ENCODE measurements at places on chromosomes 6 and 20.

DNA sequence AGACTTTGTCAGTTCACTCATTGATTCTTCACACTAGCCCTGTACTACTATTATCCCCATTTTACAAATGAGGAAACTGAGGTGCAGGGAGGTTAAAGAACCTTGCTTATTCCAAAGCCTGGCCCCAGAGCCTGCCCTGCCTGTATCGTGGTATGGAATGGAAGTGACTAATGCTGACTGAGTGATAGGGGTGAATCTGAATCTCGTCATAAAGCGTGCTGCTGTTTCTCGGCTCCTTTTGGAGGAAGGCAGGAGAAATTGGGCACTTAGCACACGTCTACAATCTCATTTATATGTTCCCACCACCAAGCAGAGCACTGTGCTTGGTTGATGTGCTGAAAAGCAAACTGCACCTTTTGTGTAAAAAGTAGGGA lies 17.1 kb downstream of the GFRA4 start:
- DNase-seq = no peak

- no peak for DNase-seq
These were observed 105.2 kb upstream of the FOXC1 start for GRCh38 chr6:1504465-1504864.

DNA sequence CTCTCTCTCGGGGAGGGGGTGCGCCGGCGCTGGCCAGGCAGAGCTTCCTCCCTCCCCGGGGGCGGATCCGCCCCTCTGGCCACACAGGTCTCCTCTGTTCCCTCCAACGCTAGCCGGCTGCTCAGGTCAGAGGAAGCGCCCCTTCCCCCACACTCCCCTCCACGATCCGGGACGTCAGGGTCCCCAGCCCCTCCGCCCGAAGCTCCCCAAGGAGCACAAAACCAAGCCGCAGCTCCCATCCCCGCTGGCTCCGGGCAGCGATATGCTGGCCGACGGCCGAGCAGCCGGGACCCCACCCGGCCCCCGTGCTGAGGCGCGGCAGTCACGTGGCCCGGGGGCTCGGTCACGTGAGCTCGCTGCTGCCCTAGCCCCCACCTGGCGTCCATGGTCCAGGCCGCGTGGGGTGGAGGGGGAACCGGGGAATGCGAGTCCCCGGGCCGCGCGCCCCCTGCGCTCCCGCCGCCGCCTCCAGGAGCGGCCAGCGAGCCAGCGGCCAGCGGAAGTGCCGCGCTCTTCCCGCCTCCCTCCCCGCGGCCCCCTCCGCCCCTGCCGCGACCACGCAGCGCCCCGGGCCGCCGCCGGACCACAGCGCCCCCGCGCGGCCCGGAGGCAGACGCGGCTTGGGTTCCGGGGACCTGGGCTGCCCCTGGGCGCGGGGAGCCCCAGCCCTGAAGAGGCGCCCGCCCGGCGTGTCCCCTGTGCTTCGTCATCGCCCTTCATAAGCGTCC lies at the start of gene SLC35B2:
Gene SLC35B2 (minus strand): TSS at position 504 of the 728 bp plus-strand sequence. CDS start 118 bp downstream, at position 386.
- peak; percentile 76 for DNase-seq

GRCh38 chr6:19303383-19303782 lies 533.8 kb upstream of the ID4 start:
- no peak for DNase-seq

DNA sequence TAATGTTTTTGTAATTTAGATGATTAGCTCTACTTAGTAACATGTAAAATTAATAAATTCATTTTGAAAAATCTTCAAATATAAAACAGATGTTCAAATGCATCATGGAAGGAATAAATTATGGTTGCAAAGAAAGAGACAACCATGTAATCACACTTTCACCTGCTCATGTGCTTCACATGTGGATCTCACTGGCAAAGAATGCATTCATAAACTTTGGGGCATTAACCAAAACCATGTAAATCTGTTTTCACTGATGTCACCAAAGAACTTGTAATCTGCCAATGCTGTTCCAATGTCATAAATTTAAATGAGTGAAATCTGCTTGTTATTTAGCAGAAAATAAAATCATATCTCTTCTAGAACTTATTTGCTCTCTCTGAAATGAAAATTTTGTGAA lies 142.7 kb downstream of the TENT5A start:
- no peak for DNase-seq

DNA sequence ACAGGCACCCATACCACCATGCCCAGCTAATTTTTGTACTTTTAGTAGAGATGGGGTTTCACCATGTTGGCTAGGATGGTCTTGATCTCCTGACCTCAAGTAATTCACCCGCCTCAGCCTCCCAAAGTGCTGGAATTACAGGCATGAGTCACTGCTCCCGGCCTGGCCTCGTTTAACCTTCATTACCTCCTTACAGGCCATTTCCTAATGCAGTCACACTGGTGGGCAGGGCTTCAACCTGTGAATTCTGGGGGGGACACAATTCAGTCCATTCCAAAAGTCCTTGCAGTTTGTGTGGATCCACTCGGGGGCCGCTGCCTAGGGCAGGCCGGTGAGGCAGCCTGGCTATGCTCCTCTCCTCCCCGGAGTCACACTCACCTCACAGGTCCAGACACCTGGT lies 112.4 kb upstream of the SNX9 start:
- no peak for DNase-seq

GRCh38 chr20:33785503-33785902 lies 25.6 kb upstream of the CHMP4B start:
- no peak for DNase-seq

- no peak for DNase-seq
These were observed 175.4 kb downstream of the UTRN start for GRCh38 chr6:144460327-144461095.

GRCh38 chr20:63369024-63369530 lies 7.9 kb upstream of the CHRNA4 start:
- no peak for DNase-seq

DNA sequence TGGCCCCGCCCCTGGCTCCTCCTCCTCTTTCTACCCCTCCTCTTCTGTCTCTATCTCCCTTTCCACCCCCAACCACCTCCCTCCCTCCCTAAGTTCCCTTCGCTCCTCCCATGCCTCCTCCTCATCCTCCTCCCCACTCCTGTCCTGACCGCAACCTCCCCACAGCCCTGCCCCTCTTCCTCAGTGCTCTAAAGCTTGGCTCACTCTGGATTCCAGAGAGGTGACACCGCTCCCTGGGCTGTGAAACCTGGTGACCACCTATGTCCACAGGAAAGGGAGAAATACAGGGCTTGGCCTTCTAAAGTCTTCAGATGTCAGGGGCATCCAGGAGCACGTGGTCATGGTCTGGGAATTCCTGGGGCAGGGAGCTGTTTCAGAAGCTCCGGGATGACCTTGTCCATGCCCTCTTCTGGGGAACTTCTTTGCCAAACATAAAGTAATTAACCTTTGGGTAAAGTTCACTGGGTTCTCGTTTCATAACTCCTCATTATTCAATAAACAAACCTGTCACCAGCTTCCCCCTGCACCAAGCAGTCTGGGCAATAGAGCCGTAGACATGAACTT lies 345 bp upstream of the CST5 start:
- no peak for DNase-seq

- DNase-seq = no peak
These were observed 342.2 kb downstream of the CDH26 start for GRCh38 chr20:60300374-60300773.

DNA sequence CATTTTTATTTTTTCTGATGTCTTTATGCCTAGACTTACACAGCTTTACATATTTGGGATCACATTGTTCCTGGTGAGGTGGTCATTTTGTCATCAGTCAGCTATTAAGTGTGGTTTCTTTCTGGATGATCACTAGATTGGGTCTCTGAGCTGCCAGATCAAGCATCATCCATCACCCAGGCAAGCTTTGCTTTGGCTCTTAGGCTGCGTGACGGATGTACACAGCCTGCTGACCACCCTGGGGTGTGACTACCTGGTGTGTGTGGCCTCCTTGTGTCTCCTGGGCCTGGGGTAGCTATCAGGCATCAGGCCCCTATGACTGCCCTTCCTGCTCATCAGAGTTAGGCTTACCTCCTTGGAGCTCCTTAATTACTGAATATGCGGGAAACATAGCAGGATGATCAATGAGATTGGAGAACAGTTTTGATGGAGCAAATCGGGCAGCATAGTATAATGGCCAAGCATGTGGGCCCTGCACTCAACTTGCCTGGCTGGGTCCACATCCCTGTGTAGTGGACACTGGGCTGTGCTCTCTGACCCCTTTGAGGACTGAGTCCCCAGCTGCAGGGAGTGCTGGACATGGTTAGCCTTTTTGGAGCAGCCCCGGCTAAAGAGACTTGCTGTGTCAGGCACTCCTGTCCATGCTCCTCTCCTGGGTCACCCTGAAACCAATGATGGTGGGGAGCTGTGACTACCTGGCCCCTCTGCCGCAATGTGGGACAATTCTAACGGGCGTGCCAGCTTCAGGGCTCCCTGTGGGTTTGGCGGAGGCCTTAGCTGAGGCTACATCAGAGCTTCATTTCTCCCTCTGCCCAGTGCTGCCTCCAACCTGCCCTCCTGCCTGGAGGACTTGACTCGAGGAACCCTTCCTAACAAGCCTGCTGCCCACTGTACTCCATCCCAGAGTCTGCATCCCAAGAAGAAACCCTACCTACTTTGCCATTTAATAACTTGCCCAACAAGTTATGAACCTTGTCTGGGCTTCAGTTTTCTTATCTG lies 8.2 kb downstream of the DAAM2 start:
- DNase-seq = no peak

All from stimulated activated CD8-positive, alpha-beta memory T cell treated with anti-CD3 and anti-CD28 coated beads, Interleukin-4, amount 100 ng/mL, for 48 hours (primary cell).